ENCODE measurements at places on chromosomes 7 and 10.

GRCh38 chr7:36966039-36966438, 241.7 kb upstream of the AOAH start:
- DNase-seq = no peak

DNA sequence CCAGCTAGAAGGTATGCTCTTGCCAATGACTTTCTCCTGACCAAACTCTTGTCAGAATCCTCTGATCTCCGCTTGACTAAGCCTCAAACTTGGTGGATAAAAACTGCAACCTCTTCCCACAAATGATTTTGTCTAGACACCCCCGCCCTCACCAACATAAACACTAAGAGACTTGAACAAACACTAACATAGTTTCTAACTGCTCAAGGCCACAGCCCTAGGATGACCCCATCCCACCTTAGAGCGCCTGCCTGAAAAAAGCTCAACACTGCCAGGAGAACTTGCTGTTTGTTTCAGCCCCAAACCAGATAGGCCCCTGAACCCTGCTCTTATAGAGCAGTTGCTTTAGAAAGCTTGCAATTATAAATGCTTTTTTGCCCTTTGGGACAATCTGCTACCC, 71.8 kb downstream of the LRRN3 start:
- no peak for DNase-seq

- DNase-seq = no peak
Measured at GRCh38 chr7:12685550-12685949, 1.9 kb upstream of the ARL4A start.

- DNase-seq = no peak
Measured at GRCh38 chr10:129253865-129254179, 213.2 kb upstream of the MGMT start.

GRCh38 chr10:22438711-22439110, 93.4 kb downstream of the SPAG6 start:
- DNase-seq = no peak

DNA sequence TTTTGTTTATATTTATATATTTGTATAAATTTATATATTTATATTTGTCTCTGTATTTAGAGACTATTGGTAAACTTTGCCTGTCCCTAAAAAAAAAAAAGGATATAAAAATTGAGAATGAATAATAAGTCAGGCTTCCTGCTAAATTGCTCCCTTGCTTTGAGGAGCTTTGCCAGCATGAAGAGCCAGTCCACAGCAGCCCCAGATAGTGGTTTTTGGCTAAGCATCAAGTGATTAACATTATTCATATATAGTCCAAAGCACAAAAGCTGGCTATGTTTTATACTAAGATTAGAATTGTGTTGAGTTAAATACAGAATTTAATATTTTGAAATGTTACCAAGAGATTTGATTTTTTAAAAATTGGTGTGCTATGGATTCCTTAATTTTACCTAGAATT, 264.9 kb upstream of the FERD3L start:
- DNase-seq = no peak

DNA sequence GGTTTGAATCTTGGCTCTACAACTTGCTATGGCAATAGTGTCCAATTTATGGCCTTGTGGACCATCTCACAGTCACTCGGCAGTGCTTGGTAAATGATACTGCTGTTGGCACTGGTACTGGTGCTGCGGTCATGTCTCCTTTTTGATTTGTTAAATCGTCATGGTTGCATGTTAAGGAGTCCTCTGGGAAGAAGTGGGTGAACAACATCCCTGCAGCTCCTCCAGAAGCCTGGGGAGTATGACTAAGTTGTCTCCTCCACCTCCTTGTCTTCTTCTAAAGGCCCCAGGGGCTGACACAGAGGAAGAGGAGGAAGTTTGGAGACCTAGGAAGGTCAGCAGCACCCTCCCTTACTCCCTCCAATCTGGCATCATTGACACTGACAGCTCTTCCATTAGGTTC, 8.5 kb downstream of the ITPRIP start:
- DNase-seq = no peak

- DNase-seq = no peak
Measured at GRCh38 chr7:117435475-117436043, 8.3 kb upstream of the ASZ1 start.

GRCh38 chr10:76073524-76073923, 642.1 kb downstream of the LRMDA start:
- DNase-seq = no peak

- no peak for DNase-seq
Measured at GRCh38 chr10:13365831-13366230, 17.7 kb upstream of the SEPHS1 start.

- DNase-seq = no peak
Measured at GRCh38 chr7:158587162-158588084, at the start of gene PTPRN2. PTPRN2 (minus strand) TSS chr7:158587823.

DNA sequence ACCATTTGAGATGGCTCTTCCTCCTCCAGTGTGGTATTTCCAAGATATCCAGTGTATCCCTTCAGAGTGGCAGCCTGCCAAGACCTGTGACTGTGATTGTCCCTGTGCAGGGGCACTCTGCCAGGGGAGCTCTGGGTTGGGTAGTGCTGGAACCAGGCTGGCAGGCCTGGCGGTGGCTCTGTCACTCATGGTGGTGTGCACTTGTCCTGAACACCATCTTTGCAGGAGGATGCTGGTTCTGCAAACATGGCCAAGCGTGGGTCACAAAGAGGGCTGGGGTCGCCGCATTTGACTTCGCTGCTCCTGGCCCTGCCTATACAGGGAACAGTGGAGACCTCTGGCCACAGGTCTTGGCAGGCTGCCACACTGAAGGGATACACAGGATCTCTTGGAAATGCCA, 205.2 kb downstream of the PRPF18 start:
- no peak for DNase-seq

- DNase-seq = no peak
Measured at GRCh38 chr7:152937282-152937681, 177.7 kb downstream of the ACTR3B start.

DNA sequence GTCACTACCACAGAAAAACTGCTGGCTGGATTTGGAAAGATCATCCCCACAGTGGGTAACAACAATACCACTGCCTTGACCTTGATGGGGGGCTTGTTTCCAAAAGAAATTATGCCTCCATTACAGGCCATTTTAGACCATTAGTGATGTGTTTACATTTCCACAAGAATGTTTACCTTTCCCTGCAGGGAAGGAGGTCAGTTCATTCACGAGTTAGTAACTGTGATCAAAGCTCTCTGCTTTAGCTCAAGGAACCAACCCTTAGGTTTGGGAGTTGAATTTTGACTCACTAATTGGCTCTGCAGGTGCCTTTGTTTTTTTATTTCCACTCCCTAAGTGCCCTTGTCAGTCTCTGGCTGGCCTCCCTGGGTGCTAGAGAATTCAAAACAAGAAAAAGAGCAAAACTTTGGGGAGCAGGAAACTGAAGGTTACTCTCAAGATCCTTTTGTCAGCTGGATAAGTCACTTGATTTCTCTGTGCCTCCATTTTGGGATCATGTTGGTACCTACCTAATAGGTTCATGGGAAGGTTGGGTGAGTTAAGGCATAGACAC, 41.1 kb upstream of the NUPR2 start:
- no peak for DNase-seq

GRCh38 chr10:55746002-55746401, 615.1 kb downstream of the ZWINT start:
- DNase-seq = no peak

DNA sequence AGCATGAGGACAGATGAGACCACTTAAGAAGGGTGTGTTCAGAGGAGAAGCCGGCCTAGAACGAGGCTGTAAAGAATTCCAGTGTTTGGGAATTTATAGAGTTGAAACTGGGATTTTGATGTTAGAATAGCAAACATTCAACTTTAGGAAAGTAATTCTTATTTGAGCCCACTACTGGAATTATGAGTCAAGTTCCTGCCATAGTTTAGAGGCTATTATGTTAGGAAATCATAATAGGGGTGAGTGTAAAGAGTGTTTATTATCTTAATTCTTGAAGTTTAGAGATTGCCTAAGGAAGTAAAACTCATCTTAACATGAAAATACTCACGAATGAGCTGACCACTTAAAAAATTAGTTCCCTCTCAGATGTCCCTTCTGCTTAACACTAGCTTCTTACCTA, 2.1 kb downstream of the CBLL1 start:
- no peak for DNase-seq

DNA sequence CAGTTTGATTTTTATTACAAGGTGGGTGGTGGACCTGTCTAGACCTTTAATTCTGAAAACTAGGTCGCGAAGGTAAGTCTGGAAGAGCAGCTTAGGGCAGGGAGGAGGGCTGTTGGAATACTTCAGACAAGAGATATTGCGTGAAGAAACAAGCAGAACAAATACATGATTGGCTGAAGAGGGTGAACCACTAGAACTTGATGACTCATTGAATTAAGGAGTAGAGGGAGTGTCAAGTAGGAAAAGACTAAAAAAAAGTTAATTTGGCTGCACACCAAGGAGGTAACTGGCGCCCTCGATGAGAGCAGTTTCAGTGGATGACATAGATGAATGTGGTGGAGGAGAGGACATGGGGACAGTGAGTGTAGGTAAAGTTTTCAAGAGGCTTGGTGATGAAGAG, 41.3 kb downstream of the WNT2 start:
- no peak for DNase-seq

DNA sequence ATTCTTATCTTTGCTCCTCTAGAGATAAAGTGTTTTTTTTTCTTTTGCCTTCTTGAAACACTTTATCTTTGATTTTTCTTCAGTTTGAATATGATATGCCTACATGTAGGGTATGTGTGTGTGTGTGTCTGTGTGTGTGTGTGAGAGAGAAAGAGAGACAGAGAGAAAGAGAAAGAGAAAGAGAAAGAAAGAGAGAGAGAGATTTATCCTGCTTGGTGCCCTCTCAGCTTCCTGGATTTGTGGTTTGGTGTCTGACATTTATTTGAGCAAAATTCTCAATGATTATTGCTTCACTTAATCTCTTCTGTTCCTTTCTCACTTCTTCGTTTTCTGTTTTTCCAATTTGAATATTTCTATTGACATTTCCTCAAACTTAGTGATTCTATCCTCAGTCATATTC, 60.3 kb downstream of the RAB18 start:
- no peak for DNase-seq

DNA sequence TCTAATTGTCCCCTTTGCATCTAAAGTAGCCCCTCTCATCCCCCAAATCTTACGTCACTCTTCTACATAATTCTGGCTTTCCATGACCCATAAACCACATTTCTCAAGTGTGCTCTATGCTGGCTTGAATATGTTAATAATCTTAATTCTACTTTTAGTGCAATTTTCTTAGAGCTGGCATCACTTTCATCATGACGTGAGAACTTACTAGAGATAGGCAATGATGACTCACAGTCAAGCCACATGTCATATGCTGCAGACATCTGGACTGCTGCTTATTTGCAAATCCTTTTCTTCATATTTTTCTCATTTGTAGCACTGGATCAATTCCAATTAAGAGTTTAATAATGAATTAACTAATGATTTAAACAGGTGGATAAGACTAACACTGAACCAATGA, 260.7 kb upstream of the PRKCQ start:
- no peak for DNase-seq

DNA sequence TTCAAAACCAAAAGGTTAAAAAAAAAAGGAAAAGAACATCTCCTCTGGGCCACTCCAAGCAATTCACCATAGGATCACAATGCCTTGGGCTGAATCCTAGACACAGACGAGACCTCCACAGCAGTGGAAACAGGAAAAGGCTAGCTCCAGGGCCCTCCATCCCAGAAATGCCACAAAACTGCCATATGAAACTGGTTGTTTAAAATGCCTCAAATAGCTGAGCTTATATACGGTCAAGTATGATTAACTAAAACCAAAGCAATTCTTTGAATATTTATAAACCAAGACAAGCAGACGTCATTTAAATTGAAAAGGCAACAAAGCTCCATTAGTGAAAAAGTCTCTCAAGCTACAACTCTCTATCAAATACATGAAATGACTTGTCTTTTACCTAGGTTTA, 63.1 kb downstream of the DOCK4 start:
- no peak for DNase-seq

- no peak for DNase-seq
Measured at GRCh38 chr7:23100697-23101096, 4.9 kb upstream of the KLHL7 start.

GRCh38 chr10:103470761-103471653, 8.0 kb downstream of the CALHM3 start:
- DNase-seq = peak; percentile 47

DNA sequence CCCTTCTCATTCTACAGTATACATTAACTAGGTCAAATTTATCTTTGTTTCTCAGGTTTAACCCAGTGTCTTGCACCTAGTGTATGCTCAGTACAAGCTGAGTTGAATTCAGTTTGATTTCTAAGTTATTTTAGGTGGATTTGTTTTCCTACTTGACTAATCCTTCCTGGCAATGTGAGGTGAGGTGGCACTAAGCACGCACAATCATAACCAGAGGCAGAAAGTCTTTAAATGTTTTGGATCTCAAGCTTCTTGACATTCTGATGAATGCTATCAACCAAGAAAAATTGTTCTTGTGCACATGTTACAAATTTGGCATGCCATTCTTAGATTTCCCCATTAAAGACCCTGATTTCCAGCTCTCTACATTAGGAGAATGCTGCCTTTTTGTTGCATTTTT, 3.2 kb downstream of the BZW2 start:
- no peak for DNase-seq

DNA sequence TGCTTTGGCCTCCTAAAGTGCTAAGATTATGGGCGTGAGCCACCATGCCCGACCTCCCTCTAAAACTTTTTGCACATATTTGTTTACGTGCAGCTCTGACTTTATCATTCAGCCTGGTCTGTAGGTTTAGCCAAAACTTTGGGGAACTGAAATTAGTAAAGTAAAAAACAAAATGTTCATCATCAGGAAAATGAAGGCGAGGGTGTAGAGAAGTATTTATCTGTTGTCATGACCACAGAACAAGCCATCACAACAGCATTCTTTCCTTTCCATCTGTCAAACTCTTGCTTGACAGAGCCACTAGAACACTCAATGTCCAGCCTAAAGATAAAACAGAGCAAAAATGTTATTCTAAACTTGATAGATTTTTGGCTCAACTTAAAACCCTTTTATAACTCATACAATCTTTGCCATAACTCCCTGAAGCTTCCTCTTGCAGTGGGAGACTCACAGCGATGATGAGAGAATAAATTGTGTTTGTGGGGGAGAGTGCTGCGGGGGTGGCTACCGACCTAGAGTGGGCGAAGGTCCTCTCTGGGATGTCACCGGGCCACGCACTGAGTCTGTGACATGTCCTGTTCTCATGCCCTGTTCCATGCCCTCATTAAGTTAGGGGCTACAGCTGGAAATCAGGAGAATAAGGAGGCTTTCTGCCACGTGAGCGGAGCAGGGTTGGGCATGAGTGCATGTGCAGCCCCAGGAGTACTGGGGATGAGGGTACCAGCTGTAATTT, 58.6 kb upstream of the MKRN1 start:
- DNase-seq = no peak

GRCh38 chr7:51249187-51249945, 67.2 kb downstream of the COBL start:
- DNase-seq = no peak

GRCh38 chr7:47040795-47041347, 541.0 kb downstream of the TNS3 start:
- no peak for DNase-seq

DNA sequence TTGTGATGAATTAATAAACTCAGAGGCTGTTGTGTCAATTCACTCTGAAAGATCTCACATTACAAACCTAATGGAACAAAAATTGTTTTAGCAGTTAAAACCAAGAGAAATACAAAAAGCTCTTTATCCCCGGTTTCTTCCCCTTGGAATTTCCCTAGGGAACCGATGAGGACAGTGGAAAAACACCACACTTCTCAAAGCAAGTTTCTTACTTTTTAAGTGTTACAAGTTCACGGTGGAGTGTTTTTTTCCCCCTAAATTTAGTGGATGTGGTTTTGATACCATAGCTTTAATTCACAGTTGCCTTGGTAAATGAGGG, 10.3 kb downstream of the BAMBI start:
- no peak for DNase-seq
